ENCODE measurements at places on chromosomes 1 and 21.

GRCh38 chr1:52920791-52921291 is 699 bp downstream of the ECHDC2 start:
- no peak for DNase-seq

DNA sequence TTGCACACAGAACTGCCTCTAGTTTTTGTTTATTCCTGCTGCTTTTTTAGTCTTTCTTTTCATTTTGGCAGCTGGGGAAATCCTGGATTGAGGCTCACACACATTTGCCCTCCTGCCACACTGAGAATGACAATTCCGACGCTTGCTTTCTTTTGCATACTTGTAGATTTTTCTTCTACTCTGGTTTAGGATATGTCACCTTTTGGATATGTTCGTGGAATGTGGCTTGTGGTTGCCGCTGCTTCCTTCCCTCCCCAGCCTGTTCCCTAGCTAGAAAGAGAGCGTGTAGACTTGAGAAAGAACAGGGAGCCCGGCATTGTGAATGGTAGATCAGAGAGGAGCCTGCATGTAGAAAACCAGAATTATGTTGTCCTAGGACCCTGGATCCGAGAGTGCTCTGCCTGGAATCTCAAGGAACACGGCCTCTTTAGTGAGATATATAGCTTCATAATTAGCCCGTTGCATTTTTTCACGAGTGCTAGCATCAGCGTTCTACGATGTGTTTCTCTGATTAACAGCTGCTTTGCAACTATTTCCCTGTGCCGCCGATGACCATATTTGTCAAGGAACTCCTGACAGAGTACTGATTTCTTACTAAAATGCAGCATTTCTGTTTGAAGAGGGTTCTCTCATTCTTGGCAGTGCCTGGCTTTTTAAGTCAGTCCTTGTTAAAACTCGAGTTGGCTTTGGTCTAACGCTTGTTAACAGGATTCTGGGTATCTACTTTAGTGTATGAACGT is 56.2 kb downstream of the PEX14 start:
- DNase-seq: no peak

DNA sequence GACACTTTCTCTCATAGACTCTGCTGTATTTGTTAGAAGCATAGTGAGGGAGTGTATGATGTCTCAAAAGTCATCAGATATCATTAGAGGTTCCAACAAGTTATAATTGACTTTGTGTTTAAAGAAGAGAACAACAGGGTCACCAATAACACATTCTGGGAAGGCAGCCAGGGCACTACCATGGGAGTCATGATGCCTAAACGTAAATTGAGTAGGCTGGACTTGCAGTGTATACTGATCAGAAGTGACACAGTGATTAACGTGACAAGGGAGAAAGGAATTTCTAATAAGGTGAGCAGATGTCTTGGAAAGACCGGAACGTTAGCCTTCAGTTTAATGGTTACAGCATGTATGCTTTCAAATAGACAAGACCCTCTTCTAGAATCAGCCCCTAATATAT is 973.2 kb downstream of the NCAM2 start:
- no peak for DNase-seq

- no peak for DNase-seq
Observed at GRCh38 chr1:232344791-232345399, 285.0 kb downstream of the SIPA1L2 start.

DNA sequence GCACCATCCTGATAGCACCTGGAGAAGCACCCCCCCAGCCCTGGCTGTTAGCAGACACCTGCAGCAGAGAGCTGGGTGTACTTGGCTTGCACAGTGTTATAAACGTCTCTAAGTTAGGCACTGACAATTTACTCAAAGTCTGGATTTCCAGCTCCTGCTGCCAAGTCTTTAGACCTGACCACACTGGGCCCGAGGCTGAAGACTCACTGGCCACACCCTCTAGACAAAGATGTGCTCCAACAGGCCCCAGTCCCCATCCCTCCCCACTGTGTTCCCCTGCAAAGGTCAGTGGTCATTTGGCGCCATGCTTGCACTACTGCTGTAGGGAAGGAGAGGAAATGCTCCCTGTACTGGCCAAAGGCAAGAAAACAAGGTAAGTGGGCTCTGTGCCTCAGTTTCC is 31.1 kb downstream of the PADI6 start:
- DNase-seq: no peak

GRCh38 chr1:167676916-167677848 is 44.6 kb upstream of the MPZL1 start:
- DNase-seq: no peak

DNA sequence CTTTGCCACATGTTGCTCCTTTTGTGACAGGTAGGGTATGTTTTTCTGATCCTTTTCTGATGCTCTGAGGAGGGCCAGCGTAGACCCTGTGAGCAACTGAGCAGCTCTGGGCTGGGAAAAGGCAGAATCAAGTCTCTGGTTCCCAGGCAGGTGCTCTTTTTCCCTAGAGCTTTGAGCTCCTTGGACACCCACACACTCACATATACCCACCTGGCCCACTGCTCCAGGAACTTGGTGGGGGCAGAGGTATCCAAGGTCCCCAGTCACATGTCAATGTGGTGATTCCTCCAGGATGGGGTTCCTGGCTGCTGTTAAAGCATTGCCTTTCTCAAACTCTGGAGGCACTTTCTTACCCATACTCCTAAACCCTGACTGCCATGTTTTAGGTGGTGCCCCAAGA is 5.4 kb downstream of the CD2 start:
- no peak for DNase-seq

DNA sequence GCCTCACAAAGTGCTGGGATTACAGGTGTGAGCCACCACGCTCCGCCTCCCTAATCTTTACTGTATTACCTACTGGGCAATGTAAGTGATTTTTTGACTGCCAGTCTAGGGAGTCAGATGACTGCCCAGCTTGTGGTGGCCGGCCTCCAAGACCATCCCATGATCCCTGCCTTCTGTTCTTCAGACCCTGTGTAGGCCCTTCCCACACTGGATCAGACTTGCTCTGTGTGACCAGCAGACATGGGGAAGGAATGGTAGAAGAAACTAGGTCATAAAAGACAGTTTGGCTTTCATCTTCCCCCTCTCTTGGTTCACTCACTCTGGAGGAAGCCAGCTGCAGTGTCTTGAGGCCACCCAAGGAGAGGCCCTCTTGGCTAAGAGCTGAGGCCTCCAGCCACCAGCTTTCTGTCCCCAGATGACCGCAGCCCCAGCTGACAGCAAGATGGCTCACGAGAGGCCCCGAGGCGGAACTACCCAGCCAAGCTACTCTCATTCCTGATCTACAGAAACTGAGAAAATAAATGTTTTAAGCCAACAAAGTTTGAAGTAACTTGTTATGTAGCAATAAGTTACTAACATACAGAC is 14.5 kb upstream of the CBR3 start:
- DNase-seq: no peak

DNA sequence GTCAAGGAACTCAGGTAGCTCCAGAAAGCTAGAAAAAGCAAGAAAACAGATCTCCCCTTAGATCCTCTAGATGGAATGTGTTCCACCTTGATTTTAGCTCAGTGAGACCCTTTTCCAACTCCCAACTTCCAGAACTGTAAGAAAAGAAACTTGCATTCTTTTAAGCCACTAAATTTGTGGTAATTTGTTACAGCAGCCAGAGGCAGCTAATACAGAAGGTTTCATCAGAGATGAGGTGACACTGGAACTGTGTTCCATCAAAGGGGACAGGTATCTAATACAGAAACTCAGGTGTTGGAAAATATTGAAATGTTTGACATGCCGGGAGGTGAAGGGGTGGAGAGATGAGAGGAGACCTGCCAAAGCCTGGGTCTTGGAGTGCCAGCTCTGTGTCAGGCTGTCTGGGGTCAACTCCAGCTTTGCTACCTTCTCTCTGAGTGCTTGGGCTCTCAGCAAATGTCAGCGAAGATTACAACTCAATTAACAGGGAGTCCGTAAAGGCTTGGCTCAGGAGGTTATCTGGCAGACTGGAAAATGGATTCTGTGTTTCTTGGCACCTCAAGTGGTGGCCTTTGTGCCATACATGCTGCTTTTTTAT is 71.3 kb downstream of the PLPP3 start:
- no peak for DNase-seq

GRCh38 chr1:34879230-34879629 is 19.7 kb upstream of the SMIM12 start:
- no peak for DNase-seq

GRCh38 chr1:61375082-61375880 is 292.9 kb downstream of the NFIA start:
- DNase-seq: no peak

DNA sequence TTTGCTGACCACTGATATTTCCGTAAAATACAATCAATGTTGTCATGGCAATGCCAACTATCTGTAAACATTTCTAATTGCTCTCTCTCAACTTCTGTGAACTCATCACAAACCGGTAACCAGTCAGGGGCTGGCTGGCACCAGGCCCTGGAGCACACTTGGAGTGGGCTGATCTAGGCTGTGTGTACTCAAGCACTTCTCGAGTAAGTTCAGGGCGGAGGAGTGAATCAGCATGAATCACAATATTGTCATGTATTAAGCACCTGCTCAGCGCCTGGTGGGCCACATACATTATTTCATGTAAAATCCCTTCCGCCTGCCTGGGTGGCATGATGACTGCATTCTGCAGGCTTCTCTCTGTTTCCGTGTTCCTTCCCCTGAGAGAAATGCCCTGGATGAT is 212.4 kb downstream of the FOXD2 start:
- no peak for DNase-seq

DNA sequence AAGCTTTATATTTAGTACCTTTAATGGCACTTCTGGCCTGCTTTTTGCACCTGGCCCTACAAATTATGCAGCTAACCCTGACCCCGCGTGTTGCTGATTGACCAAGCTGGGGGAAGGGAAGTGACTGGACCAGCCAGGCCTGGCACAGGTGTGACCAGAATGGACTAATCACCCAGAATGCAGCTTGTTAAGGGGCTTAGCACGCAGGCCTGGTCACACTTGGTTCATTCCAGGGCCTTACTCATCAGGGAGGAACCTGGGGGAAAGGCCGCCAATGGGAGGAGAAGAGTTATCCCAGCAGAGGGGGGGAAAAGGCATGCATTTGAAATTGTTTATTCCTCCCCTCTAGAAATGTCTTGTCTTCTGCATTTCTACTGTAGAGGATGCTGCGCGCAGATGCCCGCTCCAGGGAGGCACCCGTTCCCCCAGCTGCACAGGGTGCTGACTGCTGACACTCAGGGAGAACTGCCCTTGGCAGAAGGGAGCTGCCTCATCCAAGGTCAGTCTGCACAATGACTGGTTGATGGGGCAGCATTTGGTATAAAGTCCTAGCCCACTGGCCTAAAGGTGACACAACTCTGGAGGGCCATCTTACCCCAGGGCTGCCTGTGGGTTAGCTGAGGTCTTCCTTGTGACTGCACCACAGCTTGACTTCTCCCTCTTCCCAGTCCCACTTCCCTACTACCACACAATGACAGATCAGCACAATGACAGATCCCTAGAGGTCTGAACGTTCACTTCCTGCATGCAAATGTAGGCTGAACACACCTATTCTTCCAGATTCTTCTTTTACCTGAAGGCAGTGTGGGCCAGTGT is 29.0 kb downstream of the DHCR24 start:
- no peak for DNase-seq

DNA sequence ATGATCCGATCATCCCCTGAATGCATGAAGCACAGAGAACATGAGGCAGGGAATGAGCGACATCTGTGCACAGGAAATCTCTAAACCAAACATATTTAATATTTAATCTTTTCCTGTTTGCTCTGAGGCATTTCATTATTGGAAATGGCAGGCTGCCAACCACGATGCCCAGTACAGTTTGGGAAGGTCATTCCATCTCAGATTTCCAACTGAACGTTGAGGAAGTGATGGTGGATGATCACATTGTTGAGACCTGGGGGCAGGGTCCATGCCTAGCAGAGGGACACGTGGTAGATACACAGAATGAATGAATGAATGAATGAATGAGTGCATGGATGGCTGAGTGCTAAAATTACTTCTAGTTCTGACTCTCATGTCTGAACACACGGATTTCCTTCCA is 15.9 kb upstream of the FASLG start:
- no peak for DNase-seq

GRCh38 chr1:84406346-84406861 is 8.1 kb downstream of the DNASE2B start:
- no peak for DNase-seq

- peak; percentile 29 for DNase-seq
Observed at GRCh38 chr1:246647113-246647512, 77.1 kb upstream of the SCCPDH start.

GRCh38 chr21:18725653-18726052 is 322.1 kb upstream of the TMPRSS15 start:
- no peak for DNase-seq

- no peak for DNase-seq
Observed at GRCh38 chr1:29222686-29223085, 8.0 kb downstream of the MECR start.

GRCh38 chr1:227766015-227766634 is 30.9 kb downstream of the SNAP47 start:
- no peak for DNase-seq

DNA sequence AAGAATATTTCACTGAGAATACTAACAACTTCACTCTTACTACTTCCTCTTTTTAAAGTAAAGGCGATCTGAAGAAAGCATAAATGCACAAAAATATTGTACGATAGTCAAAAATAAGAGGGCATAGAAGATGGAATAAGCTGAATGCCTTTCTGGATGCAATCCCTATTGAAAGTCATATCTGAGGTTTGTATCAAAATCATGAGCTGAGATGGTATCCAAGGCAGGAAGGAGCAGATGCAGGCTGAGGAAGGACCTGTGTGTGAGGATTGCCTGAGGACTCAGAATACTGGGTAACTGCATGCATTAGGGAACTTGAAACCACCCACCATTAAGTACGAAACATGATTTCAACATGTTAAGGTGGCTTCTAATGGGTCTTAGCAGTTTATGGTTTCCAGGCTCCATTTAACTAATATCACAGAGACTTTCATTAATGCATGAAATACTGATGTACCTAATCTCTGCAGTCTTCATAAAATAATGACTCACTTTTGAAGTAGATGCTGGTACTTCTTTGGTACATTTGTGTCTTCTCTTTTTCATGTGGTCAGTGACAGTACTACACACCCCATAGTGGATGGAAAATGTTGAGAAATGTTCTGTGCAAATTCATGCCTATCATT is 29.6 kb upstream of the RGS1 start:
- DNase-seq: no peak

- DNase-seq: no peak
Observed at GRCh38 chr1:15866721-15867201, 19.3 kb downstream of the SPEN start.

DNA sequence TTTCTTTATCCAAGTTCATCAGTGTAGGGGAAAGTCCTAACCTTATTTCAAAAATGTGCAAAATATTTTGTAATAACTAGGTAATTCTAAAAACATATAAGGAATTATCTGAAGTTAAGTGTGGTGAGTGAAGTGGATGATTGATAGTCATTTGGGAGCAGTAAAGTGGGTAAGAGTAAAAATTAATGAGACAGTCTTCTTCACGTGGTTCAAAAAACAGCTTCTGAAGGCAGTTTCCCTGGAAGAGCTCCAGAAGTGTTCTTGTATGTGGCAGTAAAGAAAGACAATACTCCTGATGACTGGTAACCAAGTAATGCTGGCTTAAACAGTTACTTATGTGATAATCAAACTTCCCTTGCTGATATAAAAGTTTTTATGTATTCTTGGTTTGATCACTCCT is 50.3 kb downstream of the LEPR start:
- no peak for DNase-seq

DNA sequence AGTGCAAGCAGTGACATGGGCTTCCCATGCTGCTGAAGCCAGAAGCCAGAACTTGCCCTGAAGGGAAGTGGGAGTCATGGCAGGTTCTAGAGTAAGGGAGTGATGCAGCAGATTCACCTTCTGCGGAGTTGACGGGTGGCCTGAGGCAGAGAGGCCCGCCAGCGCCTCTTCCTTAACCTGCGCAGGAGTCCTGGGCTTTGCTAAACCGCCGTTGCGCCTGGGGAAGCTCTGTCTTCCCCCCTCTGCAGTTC is 67.3 kb downstream of the OBSCN start:
- no peak for DNase-seq
